NCI-H446 treated with DMSO at 0.1 percent for 48 hours (cell line): ENCODE measurements at places on chromosomes 6 and 20.

DNA sequence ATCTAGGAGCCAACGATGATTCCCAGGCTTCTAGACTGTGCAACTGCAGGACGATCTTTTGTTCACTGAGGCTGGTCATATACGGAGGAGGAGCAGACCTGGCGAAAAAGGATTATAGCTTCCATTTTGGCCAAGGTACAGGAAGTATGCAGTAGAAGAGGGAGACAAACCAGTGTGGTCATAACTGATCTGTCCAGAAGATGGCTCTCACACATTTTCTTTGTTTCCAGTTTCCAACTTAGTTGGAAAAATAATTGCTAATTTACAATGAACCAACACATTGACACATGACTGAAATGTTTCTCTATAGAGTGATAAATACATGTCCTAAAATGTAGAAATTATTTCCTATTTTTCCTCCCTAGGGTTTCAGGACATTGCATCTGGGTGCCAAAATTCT lies 364.1 kb upstream of the BTBD3 start:
- no peak for DNase-seq

- DNase-seq: no peak
These were observed 5.5 kb downstream of the ADRM1 start for GRCh38 chr20:62308102-62308822.

- no peak for DNase-seq
These were observed 1.3 kb downstream of the ARFGEF3 start for GRCh38 chr6:138162955-138163575.

- peak; percentile 6 for DNase-seq
These were observed 107.5 kb downstream of the FAXC start for GRCh38 chr6:99241905-99242534.

DNA sequence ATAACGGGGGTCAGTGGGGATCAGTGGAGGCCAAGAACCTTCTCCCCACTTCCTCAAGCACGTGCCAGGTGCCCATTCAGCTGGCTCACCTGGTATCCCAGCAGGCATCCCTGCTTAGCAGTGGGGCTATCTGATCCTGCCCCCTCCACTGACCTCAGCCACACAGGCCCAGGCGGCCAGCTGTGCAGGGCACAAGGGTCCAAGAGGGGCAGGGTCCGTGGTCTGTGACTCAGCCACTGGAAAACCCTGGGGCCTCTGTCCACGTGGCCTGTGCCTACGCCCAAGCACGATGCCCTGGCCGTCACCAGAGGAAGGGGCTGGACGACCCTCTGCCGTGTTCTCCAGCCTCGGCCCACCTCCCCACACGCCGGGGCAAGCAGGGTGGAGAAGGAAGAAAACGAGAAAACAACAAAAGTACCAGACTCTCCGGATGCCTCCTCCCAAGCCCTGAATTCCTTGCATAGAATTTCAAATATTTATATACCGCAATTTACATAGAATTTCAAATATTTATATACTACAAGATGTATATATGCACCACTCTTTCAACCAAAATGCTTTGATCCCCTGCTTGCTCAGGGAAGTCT lies 12.1 kb downstream of the PXDC1 start:
- no peak for DNase-seq

GRCh38 chr6:36040958-36041357 lies 13.3 kb downstream of the MAPK14 start:
- DNase-seq: no peak

DNA sequence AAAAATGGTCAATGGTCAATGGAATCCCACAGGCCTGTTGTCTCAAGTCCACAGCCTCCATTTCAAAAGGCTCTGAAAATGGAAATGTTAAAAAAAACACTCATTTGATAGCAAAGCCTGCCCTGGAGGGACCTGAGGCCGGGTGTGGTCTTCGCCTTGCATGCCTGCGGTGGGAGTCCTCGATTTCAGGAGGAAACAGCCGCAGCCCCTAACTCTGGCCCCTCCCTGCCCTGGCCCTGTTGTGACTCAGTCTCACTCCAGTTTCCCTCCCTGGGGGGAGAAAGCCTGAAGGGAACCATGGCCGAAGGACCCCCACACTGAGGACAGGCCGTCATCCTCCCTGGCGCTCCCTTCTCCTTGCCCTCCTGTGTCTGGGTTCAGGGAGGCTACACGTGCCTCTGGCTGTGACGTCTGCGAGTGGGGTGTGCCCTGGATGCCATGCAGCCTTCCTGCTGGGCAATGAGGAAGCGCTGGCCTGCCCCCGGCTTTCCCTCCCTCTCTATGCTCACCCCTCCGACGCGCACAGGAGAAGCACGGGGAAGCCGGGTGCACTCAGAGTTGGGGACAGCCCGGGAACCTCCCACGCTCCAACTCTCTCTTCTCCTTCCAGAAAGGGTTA lies 9.2 kb downstream of the BHLHE23 start:
- DNase-seq: no peak

GRCh38 chr6:75145976-75146375 lies 59.9 kb downstream of the COL12A1 start:
- DNase-seq: no peak

GRCh38 chr6:163414117-163414945 lies at the start of gene QKI:
Gene QKI, plus strand, starts transcription at chr6:163414718. Its CDS starts 476 bp downstream, at chr6:163415194.
- no peak for DNase-seq

- no peak for DNase-seq
These were observed 68.6 kb downstream of the PHF20 start for GRCh38 chr20:35840421-35840820.

- no peak for DNase-seq
These were observed 46.5 kb downstream of the BLOC1S5 start for GRCh38 chr6:8017705-8018104.

GRCh38 chr20:10113746-10114145 lies 79.0 kb downstream of the ANKEF1 start:
- DNase-seq: peak; percentile 21

DNA sequence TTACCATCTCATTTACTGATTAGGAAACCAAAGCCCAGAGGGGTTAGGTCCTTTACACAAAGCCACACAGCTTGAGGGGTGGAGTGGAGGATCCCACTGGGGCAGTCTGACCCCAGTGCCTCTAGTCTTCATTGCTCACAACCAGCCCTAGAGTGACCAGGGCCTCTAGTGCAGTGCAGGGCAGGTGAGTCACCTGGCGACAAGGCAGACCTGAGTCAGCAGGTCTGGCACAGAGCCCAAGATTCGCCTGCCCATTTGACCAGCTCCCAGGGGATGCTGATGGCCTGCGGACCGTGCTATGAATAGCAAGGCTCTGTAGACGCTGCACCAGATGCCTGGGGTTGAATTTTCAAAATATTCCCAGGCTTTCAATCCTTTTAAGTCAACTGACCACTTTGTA lies 29.9 kb downstream of the CDH26 start:
- DNase-seq: no peak

DNA sequence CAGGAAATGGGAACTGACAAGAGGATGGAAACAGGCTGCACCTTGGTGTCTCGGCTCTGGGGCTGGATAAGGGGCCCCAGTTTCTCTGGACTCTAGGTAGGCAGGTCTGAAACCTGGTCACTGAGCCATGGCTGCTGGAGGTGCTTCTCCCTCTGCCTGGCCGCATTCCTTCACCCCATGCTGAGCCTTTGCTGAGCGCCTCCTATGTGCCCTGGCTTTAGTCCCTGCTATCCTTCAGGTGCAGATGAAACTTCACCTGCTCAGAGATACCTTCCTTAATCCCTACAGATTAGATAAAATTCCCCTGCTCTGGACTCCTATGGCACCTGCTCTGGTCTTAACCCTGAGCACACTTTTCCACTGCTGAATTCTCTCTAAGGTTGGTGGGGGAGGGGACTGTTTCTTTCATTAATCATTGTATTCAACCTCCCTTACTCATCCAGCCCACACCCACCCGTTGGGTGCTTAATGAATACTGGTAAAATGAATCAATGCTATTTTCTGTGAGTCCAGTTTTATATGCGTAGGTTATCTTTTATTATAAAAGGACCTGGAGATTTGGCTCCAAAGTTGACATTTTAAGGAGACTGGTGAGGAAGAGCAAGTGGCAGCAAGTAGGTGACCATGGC lies 19.3 kb downstream of the MYLK4 start:
- DNase-seq: no peak

GRCh38 chr6:66429210-66429609 lies 722.2 kb upstream of the EYS start:
- DNase-seq: no peak

- DNase-seq: no peak
These were observed 149.6 kb upstream of the SYNCRIP start for GRCh38 chr6:85792254-85792653.

DNA sequence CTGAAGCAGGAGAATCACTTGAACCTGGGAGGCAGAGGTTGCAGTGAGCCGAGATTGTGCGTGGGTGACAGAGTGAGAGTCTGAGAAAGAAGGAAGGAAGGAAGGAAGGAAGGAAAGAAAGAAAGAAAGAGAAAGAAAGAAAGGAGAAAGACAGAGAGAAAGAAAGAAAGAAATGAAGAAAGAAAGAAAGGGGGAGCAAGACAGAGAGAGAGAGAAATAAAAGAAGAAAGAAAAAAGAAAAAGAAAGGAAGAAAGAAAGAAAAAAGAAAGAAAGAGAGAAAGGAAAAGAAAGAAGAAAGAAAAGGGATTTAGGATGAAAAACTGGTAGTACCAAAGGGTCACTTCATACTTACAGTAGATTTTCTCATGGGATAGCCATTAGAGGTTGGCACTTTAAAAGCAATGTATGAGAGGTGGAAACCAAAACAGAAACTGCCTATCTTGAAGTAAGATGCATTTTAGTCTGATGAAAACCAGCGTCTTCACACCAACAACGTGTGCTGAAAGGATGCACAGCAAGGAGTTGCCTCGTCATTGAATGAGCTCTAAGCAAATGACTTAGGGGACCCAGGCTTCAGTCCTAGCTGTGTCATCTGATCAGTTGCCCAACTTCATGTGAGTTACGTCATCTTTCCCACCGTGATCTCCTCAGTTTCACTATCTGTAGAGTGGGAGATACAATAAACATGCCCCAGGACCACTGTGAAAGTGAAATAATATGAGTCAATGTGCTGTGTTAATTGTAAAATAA lies 133.9 kb upstream of the NEDD9 start:
- no peak for DNase-seq

- DNase-seq: no peak
These were observed 26.1 kb downstream of the PXDC1 start for GRCh38 chr6:3725145-3726047.

DNA sequence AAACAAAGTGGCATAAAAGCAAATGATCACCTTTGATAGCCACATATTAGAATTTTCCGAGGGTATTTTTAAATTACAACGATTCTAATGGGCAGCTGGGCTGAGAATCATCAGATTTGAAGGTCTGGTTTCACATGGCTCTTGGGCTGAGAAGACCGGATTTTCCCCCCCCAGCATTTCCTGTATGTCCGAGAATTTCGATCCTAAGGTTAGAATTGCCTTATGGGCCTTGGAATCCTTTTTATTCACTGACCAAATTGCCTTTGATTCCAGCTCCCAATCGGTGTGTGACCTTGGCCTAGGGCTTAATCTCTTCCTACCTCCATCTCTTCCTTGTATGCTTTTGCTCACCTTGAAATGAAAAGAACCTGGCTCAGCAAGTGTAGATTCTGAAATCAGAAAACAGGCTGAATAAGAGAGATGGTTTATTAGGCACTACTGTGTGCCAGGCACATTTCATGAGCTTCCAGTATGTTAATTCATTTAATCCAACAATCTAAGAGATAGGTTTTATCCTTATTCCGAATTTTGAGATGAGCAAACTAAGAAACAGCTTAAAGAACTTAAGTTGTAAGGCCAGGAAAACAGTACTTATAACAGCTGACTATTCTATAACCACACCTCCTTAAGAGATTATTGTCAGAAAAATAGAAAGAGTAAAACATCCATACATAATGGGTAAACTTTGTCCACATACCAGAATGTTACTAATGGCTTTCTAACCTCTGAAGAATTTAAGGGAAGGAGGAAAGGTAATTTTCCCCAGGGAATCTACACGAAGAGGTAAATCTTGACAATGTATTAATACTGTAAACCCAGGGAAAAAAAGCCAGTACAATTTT lies 39.4 kb downstream of the HFE start:
- DNase-seq: no peak

GRCh38 chr20:11734431-11734830 lies 183.3 kb upstream of the BTBD3 start:
- peak; percentile 90 for DNase-seq

DNA sequence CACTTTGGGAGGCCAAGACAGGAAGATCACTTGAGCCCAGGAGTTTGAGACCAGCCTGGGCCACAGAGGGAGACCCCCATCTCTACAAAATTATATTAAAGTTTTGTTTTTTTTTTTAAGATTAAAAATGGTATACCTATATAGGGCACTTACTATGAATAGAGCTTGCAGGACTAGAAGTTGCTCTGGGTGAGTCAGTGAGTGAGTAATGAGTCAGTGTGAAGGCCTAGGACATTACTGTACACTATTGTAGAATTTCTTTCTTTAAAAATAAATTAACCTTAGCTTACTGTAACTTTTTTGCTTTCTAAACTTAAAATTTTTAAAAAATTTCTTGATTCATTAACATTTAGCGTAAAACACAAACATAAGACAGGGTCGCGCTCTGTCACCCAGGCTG lies 29.7 kb downstream of the STK35 start:
- no peak for DNase-seq

DNA sequence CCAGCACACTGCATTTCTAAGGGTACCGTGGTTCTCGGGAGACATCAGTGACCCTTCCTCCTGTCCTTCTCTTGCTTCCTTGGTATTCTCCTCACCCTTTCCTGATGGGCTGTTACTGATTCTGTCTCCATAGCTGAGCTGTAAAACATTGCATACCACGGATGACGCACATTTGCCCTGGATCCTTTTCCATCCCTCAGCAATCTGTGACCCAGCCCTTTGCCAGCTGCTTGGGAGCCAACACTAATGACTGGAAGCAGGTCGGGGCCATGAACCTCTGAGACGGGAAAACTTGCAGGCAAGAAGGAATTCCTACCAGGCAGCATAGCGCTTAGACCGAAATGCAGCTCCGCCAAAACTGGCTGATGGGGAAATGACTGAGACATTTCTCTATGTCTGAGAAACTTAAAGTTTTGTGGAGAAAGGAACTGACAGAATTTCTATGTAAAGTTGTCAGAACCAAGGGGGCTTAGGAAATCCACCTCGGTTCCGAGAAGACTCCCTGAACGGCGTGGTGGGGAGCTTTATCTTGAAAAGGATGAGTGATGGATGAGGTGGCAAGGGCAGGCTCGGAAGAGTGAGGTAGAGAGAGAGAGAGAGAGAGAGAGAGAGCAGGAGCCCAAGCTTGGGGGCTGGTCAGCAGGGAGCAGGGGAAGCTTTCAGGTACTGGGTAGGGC lies 19.2 kb downstream of the TUBB2B start:
- no peak for DNase-seq

DNA sequence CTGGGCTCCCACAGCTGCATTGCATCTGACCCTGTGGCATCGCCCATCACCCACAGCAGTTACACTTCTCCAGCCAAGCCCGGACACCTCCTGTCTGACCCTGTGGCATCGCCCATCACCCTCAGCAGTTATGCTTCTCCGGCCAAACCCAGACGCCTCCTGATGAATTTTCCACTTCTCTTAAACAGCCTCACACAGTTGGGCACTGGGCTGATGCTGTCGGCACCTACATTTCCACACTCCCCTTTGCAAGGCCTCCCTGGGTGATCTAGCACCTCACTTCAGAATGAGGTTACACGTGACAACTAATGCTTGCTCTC lies 175.2 kb upstream of the ARID1B start:
- DNase-seq: no peak
